Endodermal cell (in vitro differentiated cells): ENCODE measurements at places on chromosomes 5 and 9. TPM values are rescaled to one million over a fixed set of nuclear protein-coding genes. Genes with fewer than 3 reads are reported as not detected.
A peak's percentile ranks its signal among the peaks of the same experiment; 100 is the strongest.

The INSL4 gene
- not detected in 3 replicates for total RNA-seq

DNA sequence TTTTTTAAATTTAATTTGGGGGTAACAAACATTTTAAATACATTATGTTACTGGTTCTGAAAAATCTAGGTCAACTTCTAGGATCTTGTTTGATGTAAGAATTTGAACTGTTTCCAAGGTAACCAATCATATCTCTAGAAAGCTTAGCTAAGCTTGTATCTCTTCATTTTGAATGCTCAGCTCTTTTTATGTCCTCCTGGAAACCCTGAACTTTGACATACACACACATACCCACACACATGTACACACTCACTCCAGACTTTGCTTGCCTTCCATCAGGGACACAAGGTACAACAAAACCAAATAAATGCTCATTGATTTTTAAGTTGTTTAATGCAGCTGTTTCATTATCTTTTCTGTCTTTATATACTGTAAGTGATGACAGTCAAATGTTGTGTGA lies 178.5 kb downstream of the RAB3C start:
- DNase-seq = no peak

DNA sequence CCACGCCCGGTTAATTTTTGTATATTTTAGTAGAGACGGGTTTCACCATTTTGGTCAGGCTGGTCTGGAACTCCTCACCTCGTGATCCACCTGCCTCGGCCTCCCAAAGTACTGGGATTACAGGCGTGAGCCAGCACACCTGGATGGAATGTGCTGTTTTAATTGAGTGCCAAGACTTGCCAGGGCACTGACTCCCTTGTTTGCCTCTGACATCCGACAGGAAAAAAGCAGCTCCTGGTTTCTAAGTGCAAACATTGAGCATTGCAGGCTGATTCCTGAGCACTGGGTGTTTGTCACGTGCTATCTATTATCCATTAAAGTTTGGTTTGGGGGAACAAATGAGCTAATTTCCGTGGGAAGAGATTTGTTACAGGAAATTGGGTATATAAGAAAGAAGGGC lies 70.6 kb upstream of the CKMT2 start:
- no peak for DNase-seq

DNA sequence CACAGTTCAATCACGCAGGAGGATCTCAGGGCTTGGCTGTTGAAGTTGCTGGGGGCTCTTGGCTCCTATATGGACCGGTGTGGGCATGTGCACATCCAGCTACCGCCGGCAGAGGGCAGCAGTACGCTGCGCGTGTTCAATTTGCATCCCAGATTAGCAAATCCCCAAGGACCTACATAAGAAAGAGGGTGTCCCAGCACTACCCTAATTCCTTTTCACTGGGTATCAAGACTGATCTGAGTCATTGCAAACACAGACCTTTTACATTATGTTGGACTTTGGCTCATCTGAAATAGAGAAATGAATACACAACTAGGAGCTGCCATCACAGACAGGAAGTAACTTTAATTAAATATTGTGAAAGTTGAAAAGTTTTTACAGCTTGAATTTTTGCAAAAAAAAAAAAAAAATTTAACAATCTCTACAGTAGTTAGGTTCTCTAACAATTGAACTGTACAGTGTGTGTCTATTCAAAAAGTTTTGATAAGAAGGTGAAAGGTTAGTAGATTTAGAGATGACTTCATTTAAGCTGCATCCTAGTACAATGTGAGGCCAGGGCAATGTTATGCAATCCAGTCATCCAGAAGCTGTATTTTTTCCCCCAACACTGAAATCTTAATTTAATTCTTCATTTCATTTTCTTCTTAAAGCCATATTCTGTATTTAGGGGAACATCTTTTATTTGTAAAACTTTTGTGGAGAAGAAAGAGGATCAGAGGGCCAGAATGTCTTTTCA lies 404.0 kb downstream of the EBF1 start:
- DNase-seq = peak; percentile 96

The ADAMTS12 gene
- 70.2 and 80.2 TPM in 2 replicates for total RNA-seq

- no peak for DNase-seq
Measured at GRCh38 chr5:101664071-101664791, 631.9 kb downstream of the SLCO4C1 start.

- DNase-seq = peak; percentile 87
Measured at GRCh38 chr9:97501177-97501971, at the start of gene TMOD1. TSS of gene TMOD1 (plus strand) at chr9:97501666. CDS start at chr9:97524189, 22,523 bp downstream.

DNA sequence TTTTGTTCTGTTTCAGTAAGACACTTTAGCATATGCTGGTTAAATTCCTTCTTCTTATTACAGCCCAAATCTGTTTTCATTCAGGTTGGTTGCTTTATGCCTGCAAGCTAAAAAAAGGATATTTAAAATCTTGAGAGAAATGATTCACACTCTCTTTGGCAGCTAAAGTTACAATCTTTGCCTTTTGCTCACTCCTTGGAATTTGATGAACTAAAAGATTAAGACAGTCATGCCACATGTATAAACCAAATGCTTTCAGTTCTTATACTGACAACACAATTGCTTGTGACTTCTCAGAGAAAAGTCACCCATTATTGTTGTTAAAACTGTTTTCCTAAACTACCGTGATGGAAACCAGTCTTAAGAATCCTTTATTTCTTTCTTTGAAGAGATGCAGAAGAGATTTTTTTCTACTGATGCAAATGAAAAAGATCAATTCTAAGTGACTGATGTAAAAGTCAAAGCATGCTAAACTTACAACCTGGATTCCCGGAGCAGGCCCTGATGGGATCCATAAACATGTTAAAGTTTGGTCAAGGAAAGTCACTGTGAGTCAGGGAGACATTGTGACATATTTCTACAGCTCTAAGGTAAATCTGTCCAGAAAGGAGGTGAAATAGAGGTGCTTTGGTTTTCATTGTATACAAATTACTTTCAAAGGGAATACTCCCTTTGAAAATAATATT lies 144.2 kb upstream of the CDH10 start:
- DNase-seq = no peak

- no peak for DNase-seq
Measured at GRCh38 chr9:115204904-115205453, 87.0 kb upstream of the TNC start.

- DNase-seq = peak; percentile 80
Measured at GRCh38 chr9:86902991-86903733, 44.1 kb downstream of the GAS1 start.

DNA sequence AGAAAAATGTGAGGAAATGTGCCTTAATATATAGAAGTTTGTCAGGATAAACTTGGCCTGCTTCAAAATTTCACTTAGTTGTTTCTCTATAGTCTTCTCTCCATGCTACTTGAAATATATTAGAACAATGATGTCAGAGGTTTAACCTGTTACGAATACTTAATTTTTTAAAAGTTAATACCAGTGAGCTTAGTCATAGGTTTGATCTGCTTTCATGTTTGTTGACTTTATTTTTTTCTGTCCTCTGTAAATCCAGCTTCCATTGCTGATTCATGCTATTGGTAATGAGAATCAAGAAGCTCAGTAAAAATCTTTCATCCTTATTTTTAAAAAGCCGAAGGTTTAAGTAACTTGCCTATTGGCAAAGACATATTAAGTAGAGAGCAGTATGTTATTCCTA lies 27.9 kb downstream of the BDP1 start:
- no peak for DNase-seq

DNA sequence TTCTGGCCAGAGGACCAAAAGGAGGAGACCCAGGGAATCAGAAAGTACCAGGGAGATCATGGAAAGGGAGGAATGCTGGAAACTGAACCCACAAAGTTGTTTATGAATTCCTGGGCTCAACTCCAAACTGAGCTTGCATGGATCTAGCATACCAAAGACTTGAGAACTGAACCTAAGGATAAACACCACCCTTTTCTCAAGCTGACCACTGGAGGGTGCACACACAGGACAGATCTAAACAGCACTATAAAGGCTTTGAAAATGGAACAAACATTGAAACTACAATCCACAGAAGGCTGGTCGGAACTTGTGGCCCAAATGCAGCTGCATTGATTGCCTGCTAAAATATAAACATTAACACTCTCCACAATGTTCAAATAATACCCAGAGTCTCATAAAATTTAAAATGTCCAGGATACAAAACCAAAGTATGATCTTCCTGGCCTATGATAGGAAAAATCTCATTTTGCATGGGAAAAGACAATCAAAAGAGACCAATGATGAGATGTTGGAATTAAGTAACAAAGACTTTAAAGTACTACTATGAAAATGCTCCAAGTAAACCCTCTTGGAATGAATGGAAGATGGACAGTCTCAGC lies 15.6 kb upstream of the IRF1 start:
- DNase-seq = no peak

The CENPK gene
- 47.2 and 49.9 TPM in 2 replicates for total RNA-seq

DNA sequence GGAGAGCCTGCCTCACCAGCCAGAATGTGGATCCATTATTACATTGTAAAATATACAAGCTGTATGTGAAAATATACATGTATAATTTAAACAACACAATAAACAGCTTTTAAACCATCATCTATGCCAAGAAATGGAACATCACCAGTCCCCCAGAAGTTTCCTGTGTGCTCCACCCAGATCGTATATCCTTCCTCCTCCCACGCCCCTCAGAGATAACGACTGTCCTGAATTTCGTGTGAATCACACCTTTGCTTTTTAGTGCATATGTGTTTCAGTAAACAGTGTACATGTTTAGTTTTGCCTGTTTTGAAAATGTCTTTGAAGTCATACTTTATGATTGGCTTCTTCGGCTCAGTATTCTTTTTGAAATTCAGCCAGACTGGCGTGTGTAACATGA lies 134.6 kb upstream of the MYO10 start:
- no peak for DNase-seq

The DNM1 gene
- 40.6 and 55.8 TPM in 2 replicates for total RNA-seq

- DNase-seq = no peak
Measured at GRCh38 chr5:130104895-130105688, 200.8 kb downstream of the CHSY3 start.
